ENCODE measurements at places on chromosomes 7 and 10.

DNA sequence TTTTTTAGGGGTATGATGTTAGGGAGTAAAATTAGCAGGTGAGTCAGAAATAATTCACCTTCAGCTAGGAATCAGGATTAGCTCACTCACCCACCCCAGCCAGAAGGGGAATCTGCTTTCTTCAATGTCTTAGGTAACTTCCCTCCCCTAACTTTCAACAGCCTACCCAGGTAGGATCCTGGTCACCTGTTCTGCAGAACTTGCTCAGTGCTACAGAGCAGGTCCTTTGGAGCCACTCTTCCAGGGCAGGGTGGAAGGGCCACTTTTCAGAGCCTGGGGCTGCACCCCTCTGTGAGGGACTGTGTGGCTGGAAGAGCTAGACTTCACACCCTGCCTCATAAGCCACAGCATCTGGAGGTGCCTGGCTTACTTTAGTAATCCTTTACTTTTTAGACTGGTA lies 58.1 kb downstream of the SHH start:
- DNase-seq = no peak

DNA sequence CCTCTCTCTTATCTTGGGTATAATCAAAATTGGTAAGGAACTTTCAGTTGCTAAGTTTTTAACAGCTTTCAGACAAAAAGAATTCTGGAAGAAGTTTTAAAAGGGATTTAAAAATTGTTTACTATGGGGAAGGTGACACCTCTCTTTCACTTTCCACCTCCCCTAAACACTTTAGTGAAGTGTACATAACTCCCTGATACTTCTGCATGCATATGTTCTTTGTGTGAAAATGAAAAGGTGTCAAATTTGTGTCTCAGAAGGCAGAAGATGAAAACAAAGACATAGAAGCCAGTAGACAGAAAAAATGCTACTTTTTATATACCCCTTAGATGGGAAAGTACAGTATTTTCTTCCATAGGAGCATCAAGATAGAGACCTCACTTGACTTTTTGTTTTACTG lies 117.8 kb downstream of the TMEM26 start:
- DNase-seq = no peak

- no peak for DNase-seq
Measured at GRCh38 chr7:70504254-70504653, 627.7 kb upstream of the GALNT17 start.

- peak; percentile 33 for DNase-seq
Measured at GRCh38 chr7:51033727-51034520, 251.2 kb upstream of the GRB10 start.

- DNase-seq = no peak
Measured at GRCh38 chr10:70323697-70324338, 40.0 kb upstream of the NPFFR1 start.

DNA sequence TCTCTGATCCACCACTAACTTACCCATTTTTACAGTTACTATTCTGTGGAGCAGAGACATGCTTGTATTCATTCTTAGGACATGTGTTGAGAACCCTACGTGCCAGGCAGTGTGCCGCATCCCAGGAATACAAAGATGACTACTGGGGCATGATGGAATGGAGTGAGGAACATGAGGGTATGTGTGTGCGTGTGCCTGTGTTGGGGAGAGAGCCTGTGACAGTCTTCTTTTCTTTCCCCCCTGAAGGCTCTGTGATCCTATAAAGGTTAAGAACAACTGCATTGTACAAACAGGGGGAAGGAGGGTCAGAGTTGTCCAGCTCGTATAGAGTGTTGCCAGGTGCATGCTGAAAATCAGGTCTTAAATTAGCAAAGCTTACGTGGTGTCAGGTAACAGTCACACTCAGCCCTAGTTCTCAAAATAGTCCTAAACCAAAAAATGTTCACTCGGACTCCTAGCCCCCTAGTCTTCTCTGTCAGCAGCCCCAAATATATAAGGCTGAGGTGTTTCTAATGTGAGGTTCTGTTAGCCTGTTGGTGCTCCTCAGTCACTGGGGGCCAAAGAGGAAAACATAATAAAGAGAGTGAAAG lies 161.9 kb downstream of the CELF2 start:
- no peak for DNase-seq

- no peak for DNase-seq
Measured at GRCh38 chr10:110462166-110463095, 35.3 kb upstream of the DUSP5 start.

DNA sequence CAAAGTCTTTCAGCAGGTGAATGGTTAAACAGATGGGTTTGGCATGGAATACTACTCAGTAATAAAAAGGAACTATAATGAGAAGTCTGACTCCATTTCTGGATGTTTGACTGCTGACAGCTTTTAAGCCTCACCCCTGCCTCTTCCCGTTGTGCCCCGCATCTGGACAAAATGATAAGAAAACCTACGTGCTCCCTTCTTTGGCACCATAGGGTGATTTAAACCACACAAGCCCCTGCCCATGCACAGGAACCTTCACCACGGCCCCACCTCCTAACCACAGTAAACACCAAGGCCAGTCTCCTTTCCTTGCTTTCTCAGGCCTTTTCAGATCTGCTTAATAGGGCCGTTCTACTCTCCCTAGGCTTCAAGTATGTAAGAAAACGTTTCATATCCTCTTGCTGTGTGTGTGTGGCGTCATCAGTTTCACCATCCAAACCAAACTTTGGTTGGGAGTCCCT lies 47.1 kb upstream of the UBN2 start:
- DNase-seq = no peak

DNA sequence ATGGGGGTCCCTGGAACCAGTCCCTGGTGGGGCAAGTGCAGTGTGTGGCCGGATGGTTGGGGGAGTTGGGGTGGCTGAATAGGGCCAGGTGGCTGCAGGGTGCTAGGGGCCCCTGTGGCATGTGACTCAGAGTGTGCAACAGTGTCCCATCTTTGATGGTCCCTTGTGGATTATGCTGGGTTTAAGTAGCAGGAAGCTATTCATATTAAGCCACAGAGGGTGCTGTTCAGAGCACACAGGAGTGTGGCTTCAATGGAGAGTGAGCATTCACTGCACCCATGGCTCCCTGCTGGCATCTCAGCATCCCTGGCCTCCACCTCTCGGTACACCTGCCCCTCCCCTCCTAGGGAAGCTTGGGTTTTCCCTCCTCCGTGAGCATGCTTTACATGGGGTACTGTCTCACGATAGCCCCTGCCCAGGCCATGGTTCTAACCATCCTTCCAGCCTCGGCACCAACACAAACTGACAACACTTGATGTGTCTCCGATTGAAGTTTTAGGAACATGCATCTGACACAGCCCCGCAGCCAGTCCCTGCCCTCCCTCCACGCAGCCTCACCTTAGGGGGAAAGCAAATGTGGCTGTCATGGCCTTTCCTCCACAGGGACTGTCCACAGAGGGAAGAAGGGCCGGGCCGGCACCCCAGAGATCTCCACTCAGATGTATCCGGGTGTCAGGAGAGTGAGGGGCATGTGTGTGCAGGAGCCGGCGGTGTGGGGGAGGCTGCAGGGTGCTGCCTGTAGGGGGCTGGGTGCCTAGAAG lies 30.4 kb upstream of the PPIF start:
- DNase-seq = peak; percentile 18

- peak; percentile 97 for DNase-seq
Measured at GRCh38 chr10:78756604-78757343, 312.0 kb upstream of the ZMIZ1 start.

GRCh38 chr7:18257711-18258110 lies 230.1 kb upstream of the PRPS1L1 start:
- DNase-seq = peak; percentile 60

GRCh38 chr7:86790383-86790782 lies 146.7 kb downstream of the GRM3 start:
- DNase-seq = no peak

DNA sequence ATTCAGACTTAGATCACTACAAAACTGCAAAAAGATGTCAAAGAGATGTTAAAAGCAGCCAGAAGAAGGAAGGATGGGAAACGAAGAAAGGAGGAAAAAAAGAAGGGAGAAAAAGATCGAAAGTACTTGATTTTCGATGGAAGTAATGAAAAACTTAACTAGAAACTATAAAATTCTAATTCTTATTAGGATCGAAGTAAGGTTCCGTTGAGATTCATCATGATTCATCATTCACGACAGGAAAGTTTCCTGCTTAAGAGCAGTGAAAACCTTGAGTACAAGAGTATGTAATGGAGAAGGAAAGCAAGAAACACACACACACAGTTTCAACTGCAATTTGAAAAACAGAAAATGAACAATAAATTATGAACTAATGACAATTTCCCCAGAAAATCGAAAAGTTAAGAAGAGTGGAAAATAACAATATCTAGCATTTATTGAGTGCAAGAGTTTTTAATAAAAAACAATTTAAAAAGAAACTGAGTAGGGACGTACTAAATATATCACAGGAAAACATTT lies 1.1 kb upstream of the ING3 start:
- DNase-seq = no peak

GRCh38 chr7:24894429-24895221 lies 85.4 kb downstream of the OSBPL3 start:
- DNase-seq = no peak

All from cardiac fibroblast (primary cell).